Neural progenitor cell (in vitro differentiated cells): ENCODE measurements at places on chromosomes 7 and 10.
A peak's percentile ranks its signal among the peaks of the same experiment; 100 is the strongest.

- no peak for DNase-seq
These were observed 136.8 kb upstream of the CDCA7L start for GRCh38 chr7:22082553-22082885.

DNA sequence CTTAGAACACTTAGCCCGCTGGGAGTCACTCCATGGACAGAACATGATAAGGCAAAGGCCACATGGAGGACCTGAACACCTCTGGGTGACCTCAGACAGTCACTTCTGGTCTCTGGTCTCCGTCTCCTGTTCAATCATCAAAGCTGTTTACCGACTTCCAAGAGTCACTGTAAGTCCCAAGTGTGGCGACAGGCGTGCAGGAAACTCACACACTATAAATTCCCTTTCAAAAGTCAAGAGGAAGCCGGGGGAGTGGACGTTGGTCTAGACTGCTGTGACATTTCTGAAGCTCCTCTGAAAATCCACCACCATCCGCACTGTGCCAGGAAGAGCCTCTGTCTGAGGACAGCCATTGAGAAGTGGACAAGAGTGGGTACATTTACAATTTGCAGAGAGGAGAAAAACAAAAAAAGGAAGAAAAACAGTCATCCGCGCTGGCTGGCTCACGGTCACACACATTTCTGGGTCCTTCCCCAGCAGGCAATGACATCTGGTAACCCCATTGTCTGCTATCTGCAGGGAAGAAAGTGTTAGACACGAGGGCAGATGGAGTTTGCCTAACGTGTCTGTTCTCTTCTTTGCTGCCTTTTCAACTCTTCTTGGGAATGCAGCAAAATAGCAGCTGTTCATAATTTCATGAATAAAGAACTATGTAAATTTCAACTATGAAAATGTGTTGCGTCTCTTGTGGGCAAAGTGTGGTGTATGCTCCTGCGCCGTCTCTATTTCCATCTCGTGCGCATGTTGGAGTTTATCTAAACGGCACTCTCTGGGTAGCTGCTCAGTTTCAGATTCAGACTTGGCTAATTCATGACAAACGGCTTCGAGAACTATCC, 32.9 kb upstream of the CUX1 start:
- no peak for DNase-seq

DNA sequence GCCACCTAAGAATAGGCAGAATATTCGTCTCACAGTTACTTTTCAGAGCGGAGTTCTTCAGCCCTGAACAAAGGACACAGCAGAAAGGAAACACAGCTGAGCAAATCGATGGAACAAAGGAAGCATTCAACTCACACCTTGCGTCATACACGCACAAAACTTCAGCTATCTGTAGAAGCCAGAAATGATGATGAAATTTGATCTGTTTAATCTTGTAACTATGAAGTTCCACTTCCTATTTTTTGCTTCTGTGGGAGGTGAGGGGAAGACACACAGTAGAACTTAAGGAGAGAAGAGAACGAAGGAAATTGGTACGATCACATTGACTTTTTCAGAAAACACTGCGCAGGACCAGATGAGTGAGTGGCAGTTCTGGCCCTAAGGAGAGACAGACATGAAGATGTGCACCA, 26.2 kb downstream of the FAM171A1 start:
- peak; percentile 33 for DNase-seq

DNA sequence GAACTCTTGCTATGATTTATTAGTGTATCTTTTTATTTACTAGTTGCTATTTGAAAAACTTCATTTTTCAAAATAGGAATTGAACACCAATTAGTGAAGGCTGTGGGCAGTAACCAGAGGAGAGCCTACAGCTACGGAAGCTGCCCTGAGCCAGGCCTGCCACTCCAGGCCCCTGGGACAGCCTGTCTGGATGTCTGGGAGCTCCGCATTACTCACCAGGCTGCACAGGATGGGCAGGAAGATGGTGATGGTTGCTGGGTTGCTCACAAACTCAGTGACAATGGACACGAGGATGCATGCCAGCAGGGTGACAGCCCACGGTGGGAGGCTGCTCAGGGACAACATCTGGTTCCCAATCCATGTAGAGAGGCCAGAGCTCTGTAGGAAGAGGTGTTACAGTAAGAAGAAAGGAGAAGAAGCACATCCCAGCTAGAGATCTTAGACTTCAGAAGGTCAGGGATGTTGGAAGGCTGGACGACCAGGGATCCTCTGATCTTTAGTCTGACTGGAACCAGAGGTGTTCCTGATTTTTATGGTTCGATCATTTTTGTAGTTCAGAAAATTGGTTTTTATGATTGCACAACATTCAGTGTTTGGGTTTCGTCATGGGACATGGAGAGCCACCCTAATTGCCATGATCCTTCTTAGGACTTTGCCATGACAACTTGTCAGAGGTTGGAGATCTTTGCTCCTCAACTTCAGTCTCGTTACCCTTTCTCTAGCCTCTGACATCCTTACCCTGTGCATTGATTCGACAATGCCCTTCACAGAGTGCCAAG, 23.2 kb downstream of the STMP1 start:
- DNase-seq: no peak

- peak; percentile 30 for DNase-seq
These were observed 51.4 kb downstream of the PKD1L1 start for GRCh38 chr7:47896809-47897423.

- DNase-seq: no peak
These were observed 89.1 kb upstream of the SP4 start for GRCh38 chr7:21338728-21339164.

- DNase-seq: no peak
These were observed 17.7 kb downstream of the TSPAN14 start for GRCh38 chr10:80471715-80472233.

- DNase-seq: peak; percentile 47
These were observed 109.1 kb upstream of the TNRC18 start for GRCh38 chr7:5532536-5533335.

DNA sequence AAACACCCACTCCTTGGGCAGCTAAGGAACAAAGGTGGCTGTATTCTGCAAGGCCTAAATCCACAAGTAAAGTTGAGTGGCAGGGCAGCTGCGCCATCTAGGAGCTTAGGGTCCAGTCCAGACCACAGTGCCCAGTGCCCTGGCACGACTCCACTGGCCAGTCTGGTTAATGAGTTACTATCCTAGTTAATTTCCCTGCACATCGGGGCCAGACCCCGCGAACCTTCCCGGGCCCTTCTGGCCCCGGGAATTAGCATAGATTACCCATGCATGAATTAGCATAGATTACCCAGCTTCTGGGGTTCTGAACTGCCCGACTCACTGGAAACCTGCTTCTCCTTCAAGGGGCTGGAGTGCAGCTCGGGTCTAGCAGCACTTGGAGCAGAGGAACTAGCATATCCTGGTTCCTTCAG, 3.2 kb upstream of the EMX2 start:
- DNase-seq: no peak

DNA sequence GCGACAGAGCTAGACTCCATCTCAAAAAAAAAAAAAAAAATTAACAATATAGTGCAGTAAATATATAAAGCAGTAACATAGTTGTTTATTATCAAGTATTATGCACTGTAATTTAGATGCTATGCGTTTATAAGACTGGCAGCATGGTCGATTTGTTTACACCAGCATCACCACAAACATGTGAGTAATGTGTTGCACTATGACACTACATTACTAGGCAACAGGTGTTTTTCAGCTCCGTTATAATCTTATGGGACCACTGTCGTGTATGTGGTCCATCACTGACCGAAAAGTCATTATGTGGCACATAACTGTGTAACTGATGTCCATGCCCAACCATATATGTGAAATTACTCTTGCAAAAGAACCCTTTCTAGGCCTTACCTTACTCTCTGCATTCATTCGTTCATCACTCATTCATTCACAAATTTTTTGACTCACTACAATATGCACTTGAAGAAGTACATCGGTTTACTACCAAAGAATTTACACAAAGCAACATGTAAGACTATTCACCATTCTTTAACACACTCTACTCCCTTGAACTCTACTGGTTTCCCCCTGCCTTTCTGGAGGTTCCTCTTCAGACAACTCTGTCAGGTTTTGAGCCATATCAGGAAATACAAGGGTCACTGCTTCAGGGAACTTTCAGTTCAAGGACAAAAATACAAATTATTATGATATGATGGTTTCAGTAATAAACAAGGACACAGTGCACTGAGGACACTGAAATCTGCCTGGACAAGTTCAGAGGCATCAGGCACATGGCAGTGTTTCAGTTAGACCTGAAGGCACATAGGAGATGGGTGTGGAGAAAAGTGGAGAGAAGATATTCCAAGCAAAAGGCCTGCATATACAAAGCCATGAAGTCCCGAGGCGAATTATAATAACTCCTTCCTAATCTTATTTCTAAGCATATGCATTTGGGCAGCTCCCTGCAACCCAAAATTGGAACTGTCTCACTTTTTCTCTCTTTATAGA, 17.4 kb downstream of the ITGB1 start:
- no peak for DNase-seq

- no peak for DNase-seq
These were observed 61.9 kb downstream of the TES start for GRCh38 chr7:116271963-116272886.
